ENCODE measurements at places on chromosomes 1 and 21.

DNA sequence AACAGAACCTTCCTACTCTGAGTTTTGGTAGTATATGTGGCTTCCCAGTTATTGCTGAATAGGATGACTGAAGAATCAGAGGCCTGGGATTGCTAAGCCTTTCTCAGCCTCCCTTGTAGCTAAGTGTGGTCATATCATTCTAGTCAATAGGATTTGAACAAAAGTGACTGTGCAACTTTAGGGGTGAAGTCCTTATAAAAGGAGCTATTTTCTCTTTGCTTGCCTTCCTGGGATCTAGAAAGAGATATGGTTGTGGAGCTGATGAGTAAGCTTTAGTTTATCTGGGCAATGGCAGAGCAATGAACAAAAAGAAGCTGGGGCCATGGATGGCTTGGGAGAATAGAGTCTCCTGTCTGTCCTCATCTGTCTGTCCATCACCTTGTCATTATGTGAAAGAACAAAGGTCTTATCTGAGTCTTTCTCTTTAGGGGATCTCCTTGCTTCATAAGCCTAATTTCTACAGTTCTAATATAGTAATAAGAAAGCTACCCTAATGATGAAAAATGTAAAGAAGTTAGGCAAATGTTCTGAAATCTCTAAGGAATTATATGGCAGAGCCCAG is 91.5 kb downstream of the TENT5C start:
- no peak for DNase-seq

GRCh38 chr21:25350056-25350455 is 257.2 kb downstream of the MRPL39 start:
- DNase-seq = no peak

GRCh38 chr1:230807561-230808280 is 60.5 kb downstream of the CAPN9 start:
- DNase-seq = no peak

- DNase-seq = no peak
Measured at GRCh38 chr1:203199816-203200571, 13.5 kb upstream of the CHI3L1 start.

DNA sequence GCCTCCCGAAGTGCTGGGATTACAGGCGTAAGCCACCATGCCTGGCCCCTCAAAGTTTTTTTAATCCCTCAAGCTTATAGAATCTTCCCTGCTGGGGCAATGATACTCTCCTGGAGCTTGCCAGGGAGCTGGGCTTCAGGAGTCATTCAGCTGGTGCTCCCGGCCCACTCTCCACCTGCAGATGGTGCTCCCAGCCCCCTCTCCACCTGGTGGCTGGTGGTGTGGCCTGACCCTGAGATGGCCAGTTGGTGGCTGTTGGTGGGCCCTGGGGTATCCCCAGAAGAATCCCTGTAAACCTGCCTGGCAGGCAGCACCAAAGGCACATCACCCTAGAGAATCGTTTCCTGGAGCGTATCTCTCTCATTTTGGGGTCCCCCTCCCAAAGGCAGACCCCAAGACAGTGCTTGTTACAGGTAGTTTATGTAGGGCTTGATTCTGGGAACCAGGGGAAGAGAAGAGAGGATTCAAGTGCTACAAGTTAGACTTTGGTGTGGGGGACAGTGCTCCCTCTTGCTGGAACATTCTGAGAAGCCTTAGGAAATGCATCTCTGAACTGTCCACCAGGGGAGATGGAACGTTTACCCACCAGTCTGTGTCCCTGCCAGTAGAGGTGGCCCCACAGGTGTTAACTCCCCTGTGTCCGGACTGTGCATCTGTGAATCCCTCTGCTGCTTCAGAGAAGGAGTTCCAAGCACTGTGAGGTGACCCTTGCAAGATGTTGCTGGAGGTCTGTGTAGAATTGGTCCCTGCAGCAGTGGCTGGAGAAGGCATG is 29.1 kb upstream of the ACTL8 start:
- DNase-seq = no peak

GRCh38 chr21:29419422-29419821 is 120.7 kb downstream of the BACH1 start:
- no peak for DNase-seq

DNA sequence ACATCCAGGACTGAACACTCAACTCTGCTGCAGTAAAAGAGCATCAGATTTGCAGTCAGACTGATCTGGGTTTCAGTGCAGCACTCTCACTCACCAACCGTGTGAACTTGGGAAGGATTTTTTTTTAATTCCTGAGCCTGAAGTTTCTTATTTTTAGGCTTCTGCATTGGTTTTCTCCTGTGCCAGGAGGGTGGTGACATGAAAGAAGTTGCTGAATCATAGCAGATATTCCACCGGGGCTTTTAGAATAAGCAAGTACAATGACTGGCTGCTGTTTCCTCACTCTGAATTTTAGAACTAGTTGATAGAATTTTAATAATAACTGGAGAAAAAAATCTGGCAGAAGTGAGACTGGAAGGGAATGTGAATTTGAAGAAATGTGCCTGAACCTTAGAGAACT is 11.6 kb downstream of the ADAM30 start:
- no peak for DNase-seq

DNA sequence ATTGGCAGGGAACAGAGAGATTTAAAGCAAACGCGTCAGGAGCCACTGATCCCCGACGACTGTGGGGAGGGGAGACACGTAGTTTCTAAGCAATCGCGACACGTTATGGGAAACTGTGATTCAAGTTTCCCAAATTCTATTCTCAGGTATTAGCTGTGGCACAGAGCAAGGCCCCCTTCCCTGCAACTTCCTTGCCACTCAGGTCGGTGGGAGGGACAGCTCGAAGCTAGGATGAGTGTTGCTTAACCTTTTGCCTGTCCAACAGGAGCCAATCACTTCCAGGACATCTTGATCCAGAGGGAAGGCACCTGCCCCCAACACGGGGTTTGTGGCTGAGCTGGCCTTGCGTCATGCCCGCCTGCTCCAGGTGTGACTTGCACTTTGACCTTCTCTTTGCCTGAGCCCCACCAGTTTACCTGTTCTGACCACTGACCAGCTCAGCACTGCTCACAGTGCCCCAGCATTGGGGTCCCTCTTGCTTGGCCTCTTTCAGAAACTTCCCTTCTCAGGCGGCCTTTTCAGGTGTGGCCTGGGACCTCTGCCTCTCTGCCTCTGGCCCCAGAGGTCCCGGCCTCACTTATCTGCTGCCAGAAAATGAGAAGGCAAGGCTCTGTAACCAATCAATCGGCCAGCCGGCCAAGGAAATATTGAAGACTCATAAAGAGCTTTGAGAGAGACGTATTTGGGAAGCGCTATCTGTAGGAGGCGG is 24.6 kb downstream of the TEX35 start:
- no peak for DNase-seq

DNA sequence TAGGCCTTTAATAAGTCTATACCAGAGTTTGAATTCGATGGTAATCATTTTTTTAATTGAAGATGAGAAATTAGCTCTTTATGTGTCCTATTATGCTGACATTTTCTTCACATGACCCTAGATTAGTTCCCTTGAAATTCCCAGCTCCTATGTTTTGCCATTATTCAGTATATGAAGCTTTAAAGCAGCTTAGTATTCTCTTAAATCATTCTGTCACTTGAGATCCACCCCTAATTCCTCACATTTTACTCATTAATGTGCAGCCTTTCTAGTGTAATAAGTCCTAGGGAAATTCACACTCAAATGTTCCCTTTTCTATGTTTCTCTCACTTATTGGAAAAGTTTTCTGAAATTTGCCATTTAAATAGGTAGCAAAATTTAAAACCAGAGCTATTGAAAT is 704.5 kb upstream of the B3GALT2 start:
- DNase-seq = no peak

GRCh38 chr1:173042806-173043205 is 7.9 kb downstream of the TNFSF18 start:
- no peak for DNase-seq

DNA sequence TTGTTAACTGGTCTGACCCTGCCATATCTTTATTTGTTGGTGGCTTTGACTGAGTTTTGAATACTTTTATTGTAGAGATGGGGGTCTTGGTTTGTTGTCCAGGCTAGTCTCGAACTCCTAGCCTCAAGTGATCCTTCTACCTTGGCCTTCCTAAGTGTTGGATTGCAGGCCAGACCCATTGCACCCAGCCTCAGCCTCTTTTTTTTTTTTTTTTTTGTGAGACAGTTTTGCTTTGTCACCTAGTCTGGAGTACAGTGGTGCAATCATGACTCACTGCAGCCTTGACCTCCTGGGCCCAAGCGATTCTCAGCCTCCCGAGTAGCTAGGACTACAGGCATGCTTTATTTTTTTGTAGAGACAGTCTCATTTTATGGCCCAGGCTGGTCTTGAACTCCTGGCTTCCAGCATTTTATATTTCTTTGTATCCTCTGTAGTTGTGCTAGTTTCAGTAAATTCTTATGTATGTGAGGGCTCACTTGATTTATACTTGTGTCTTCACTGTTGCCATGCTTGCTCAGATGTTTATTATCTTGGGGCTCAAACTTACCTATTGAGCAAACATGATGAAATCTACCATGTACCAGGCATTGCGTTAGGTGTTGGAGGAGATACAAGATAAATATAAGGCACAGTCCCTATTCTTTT is 24.1 kb downstream of the THRAP3 start:
- DNase-seq = no peak

DNA sequence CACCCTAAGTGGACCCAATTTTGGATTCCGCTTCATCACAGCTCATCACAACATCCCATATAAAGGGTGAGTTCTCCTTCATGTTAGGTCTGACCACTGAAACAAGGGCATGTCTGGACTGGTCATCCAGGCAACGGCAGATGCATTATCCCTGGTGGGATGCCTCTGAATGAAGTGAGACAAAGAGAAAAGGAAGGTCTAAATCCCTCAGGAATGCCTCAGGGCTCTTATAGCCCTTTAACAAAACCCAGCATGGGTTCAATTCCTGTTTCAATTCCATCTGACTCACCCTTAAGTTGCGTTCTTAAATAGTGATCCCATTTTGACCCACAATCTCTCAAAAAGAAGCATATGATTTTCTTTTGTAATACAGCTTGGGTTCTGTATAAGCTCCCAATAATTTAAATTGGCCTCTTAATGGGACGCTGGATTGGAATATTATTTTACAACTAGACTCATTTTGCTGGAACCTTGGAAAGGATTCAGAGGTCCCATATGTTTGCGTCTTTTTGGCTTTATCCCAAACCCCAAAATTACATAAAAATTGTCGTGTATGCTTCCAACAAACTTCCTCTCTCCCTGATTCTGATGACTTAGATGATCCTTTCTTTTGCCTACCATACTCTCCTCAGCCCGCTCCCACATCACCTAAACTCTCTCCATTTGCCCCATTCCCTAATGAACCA is 287.4 kb upstream of the ZP4 start:
- no peak for DNase-seq

GRCh38 chr1:11982010-11982392 is 1.8 kb downstream of the MFN2 start:
- no peak for DNase-seq

DNA sequence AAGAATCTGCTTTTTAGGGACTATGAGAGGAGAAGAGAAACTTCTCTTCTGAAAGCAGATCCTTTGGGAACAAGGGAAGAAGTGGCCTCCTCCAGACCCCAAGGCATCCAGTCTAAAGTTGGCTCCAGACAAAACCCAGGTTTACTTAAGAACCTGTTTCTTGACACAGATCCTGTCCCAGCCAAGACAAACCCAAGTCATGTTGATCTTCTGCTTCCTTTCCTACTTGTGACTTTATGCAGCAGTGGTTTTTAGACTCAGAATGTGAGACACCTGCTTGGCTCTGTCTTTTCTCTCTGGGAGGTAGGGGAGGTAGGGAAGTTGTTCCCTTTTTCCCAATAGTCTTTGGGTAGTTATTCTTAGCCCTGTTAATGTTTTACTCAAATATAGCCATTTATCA is 38.3 kb downstream of the ELAPOR1 start:
- DNase-seq = no peak

GRCh38 chr1:25356848-25357247 is 18.7 kb downstream of the TMEM50A start:
- no peak for DNase-seq

DNA sequence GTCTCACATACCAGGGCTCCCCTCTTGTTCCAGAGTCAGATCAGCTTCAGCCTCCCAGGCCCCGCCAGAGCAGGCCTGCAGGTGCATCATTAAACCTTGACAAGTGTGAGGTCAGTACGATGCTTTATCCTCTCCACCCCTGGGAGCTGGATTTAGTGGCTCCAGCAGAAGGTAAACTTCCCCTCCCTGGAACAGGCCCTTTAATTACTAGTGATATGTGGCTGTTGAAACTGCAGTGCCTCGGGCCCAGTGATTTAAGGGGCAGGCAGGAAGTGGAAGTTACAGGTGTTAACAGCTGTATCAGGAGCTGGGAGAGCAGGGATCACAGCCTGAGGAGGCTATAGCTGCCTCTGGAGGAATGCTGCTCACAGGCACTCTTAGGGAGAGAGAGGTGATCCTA is 132.4 kb upstream of the KLHDC7A start:
- no peak for DNase-seq

DNA sequence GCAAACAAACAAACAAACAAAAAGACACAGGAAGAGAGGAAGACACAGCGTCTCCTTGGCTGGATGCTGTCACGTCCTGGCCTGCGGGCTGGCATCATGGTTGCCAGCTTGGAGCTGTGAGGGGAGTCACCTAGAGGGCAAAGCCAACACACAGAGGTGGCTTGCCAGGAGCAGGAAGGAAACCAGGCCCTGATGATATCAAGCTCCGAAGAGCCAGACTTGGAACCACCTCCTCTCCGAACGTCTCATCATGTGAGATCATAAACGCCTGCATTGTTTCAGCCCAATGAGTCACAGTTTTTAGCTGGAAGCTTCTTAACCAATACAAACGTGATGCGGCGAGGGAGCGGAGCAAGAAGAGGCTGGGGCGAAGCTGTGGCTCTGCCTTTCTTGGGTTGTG is 8.7 kb downstream of the PLA2G2D start:
- no peak for DNase-seq

DNA sequence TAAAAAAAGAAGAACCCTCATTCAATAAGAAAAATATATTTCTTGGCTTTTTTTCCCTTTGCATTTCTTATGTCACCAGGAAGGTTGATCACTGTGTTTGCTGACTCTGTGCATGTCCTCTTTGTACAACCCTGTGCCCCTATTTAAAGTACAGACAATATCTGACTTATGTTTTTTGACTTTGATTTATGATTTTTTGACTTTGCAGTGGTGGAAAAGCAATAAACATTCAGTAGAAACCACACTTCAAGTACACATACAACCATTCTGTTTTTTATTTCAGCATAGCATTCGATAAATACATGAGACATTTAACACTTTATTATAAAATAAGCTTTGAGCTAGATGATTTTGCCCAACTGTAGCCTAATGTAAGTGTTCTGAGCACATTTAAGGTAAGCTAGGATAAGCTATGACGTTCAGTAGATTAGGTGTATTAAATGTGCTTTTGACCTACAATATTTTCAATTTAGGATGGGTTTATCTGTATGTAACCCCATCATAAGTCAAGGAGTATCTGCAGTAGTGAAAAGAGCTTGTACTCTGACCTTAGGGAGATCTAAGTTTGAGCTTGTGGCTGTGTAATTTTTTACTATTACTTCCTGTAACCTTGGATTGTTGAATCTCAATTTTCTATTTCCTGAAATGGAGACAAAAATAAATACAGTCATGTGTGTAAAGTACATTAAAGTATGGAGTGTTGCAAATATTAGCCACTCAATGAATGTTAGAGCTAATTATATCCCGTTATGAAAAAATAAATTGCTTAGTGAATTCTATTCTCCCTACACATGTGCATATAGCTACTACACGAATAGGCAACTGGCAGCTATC is 1.2 kb downstream of the RNASEL start:
- DNase-seq = no peak
